ENCODE measurements at places on chromosomes 16 and 17.

DNA sequence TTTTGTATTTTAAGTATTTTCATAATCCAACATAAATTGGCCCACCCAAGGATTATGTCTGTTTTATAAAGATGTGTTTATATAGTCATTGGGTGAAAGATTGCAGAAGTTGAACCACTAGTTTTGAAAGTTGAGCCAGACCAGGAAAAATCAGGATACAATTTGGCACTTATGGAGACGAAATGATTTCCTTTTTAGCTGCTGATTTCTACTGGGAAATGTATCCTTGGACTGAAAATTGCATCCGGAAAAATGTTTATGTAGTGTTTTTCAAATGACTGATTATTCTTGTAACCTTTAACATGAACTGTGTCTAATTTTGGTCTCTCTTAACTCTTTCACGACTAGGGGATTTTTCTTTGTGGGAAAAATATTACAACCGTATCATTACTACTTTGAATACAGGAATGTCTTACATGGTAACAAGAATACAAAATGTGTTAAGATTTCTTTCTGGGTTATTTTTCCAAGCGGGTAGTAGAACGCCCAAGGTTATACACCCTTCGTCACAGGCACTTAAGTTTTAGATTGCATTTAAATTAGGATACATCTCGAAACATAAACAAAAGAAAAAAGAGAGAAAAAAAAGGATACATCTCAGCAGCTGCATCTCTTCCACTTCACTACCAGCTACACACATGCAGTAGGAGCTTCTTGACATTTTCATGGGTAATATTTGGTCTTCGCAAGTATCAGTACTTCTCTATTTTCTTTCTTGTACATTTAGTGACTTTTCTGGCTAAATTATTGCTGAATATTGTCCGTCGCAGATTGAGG lies 273.0 kb upstream of the TBX2 start:
- DNase-seq: no peak

- DNase-seq: no peak
Measured at GRCh38 chr17:51124640-51125503, 4.2 kb upstream of the SPAG9 start.

DNA sequence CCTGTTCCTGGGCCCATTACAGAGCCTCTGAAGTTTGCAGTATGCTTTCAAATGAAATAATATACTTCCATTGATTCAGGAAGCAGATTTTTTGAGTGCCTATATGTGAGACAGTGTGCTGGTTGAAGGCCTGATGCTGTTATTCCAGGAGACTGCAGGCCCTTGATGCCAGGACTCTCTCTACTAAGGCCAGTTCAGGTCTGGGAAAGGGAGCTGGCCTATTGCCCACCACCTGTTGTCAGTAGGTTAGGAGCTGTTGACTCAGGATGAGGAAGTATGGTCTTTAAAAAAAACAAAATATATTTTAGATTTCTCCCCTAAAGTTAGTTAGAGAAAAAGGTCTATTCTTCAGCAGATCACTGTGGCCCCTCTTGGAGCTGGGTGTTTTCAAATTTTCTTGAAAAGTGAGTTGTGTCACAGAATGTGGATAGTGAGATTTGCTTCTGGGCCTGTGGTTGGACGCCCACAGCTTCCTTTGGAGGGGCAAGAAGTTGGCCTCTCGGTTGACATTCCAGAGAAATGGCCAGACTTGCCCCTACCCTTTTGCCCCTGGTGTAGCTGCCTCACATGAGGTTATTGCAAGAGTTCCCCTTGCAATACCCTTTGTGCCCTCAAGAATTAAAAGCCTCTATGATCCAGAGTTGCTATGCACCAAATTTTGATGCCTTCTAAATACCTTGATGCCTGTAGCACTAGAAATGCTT lies 7.9 kb downstream of the ESRP2 start:
- DNase-seq: no peak

GRCh38 chr17:20206068-20206467 lies 196.9 kb downstream of the SPECC1 start:
- no peak for DNase-seq

DNA sequence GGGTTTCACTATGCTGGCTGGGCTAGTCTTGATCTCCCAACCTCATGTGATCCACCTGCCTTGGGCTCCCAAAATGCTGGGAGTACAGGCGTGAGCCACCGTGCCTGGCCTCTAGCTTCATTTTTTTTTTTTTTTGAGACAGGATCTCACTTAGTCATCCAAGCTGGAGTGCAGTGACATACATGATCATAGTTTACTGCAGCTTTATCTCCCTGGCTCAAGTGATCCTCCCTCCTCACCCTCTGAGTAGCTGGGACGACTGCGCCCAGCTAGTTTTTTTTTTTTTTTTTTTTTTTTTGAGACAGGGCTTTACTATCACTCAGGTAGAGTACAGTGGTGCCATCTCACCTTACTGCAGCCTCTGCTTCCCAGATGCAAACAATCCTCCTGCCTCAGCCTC lies 9.7 kb downstream of the RPA1 start:
- no peak for DNase-seq

DNA sequence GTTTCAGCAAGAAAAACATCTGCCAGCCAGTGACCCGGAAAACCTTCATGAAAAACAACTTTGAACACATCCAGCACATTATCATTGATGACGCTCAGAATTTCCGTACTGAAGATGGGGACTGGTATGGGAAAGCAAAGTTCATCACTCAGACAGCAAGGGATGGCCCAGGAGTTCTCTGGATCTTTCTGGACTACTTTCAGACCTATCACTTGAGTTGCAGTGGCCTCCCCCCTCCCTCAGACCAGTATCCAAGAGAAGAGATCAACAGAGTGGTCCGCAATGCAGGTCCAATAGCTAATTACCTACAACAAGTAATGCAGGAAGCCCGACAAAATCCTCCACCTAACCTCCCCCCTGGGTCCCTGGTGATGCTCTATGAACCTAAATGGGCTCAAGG lies 22.2 kb downstream of the SLFN5 start:
- no peak for DNase-seq

GRCh38 chr16:27690608-27691007 lies 140.7 kb downstream of the KATNIP start:
- no peak for DNase-seq

- DNase-seq: no peak
Measured at GRCh38 chr17:35313875-35314409, 59.5 kb downstream of the SLFN11 start.

DNA sequence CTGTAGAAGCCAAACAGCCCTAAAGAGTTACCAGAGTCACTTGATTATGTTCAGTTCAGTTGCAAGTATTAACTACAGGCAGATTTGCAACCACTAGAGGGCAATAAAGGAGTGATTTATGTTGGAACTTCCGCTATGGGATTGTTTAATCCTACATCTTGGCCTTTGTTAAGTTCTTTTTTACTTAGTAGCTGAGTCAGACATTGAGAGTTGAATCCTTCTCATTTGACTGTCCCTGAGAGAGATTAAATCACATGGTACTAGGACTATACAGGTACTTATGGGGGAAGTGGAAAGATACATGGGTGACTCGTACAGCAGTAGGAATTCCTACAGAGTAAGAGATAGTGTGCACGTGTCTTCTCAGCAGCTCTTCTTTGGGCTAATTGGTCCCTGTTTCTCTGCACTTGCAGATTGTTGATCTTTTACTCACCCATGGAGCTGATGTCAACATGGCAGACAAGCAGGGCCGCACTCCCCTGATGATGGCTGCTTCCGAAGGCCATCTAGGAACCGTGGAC lies 40.3 kb downstream of the CYB561 start:
- peak; percentile 71 for DNase-seq

DNA sequence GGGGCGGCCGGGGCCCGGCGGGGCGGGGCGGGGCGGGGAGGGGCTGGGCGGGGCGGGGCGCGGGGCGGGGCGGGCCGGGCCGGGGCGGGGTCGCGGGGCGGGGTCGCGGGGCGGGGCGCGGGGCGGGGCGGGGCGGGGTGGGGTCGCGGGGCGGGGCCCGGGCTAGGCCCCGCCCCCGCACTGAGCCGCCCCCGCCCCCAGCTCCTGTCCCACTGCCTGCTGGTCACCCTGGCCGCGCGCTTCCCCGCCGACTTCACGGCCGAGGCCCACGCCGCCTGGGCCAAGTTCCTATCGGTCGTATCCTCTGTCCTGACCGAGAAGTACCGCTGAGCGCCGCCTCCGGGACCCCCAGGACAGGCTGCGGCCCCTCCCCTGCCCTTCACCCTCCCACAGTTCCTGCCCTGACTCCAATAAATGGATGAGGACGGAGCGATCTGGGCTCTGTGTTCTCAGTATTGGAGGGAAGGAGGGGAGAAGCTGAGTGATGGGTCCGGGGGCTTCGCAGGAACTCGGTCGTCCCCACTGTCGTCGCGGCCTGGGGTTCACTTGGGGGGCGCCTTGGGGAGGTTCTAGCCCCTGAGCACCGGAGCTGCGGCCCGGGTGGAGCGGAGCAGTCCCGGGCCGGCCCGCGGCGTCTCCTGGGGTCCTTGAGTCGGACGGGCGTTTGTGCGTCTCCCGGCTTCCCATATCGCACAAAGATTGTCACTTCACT lies 795 bp upstream of the HBM start:
- DNase-seq: no peak

GRCh38 chr16:84774810-84775209 lies 45.0 kb upstream of the CRISPLD2 start:
- peak; percentile 68 for DNase-seq

DNA sequence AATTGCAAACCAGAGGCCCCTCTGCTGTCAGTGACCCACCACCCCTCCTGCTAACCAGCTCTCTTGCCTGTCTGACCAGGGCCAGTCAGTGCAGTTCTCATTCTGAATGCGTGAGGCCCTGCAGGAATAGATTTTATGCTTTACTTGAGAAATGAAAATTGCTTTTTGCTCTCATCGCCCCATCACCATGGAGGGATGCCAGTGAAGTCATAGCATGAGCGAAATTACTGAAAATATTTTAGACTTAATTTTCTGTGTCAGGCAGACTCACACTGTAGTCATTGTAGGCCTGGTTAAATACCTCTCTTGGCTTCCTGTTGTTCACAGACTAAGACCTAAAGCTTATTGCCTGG lies 490.5 kb upstream of the CDH5 start:
- peak; percentile 16 for DNase-seq

DNA sequence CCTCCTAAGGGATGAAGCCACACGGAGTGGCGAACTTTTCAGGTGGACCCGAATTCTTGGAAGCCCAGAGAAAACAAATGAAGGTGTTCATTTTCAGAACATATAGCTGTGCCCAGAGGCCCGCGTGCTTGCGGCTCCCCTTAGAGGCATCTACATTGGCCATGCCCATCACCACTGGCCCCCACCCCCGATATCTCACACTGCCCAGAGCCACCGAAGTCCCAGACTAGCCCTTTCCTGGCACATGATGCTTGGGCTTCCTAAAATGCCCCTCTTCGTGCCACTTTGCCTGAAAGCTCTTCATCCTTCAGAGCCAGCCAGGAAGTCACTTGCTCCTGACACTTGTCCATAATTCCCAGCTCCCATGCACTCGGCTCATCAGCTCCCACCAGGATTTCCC lies 2.1 kb upstream of the HEXIM1 start:
- no peak for DNase-seq

DNA sequence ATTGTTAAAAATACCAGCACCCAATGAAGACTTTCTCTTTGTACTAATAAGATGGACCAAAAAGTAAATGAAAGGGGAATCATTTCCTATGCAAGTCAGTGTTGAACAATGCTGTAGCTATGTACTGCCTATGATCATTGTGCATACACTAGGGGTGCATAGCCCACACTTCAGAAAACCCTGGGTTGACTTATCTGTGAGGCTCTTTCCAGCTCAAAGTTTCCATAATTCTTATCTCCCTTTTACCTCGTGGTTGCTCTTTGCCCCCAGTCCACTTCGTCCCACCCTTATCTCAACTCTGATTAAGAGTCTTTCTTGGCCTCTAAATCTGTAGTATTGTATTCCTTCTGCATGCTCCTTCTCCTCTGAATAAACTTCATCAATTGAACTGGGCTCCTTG lies 336.8 kb downstream of the SHISA9 start:
- no peak for DNase-seq

GRCh38 chr17:28842282-28843012 lies at the start of gene FAM222B:
TSS of gene FAM222B (minus strand) at chr17:28842790. CDS start at chr17:28766667, 76,123 bp downstream.
- DNase-seq: no peak

DNA sequence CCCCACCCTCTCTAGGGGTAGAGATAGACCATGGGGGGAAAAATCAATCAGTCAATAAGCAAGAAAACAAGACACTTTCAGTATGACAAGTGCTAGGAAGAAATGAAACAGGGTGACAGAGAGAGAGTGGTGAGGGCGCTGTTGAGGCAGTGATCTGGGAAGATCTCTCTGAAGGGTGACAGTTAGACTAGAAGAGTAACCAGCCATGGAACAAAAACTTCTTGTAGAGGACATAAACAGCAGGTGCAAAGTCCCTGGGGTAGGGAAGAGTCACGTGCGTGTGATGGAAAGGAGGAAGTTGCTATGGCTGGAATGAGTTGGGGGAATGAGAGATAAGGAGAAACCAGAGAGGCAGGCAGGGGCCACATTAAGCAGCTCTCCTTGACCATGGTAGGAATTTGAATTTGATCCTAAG lies 16.8 kb upstream of the EMP2 start:
- no peak for DNase-seq

DNA sequence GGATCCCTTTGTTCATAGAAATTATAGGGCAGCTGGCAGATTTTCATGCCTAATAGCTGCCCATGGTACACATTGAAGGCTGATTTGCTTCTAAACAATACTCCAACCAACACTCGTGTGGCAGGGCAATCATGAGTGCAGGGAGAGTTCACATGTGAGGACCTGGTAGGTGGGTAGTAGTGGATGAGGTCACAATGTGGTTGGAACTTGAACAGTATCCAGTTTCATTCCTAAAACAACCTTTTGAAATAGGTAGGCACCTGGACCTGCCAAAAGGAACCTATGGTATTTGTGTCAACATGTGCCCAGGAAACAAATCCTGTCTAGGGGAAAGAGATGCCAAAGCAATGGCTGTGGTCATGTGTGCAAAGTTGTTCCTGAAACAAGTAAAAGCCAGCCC lies 32.8 kb downstream of the CCL4 start:
- no peak for DNase-seq

- DNase-seq: peak; percentile 46
Measured at GRCh38 chr17:50094243-50094752, 853 bp upstream of the PDK2 start.

DNA sequence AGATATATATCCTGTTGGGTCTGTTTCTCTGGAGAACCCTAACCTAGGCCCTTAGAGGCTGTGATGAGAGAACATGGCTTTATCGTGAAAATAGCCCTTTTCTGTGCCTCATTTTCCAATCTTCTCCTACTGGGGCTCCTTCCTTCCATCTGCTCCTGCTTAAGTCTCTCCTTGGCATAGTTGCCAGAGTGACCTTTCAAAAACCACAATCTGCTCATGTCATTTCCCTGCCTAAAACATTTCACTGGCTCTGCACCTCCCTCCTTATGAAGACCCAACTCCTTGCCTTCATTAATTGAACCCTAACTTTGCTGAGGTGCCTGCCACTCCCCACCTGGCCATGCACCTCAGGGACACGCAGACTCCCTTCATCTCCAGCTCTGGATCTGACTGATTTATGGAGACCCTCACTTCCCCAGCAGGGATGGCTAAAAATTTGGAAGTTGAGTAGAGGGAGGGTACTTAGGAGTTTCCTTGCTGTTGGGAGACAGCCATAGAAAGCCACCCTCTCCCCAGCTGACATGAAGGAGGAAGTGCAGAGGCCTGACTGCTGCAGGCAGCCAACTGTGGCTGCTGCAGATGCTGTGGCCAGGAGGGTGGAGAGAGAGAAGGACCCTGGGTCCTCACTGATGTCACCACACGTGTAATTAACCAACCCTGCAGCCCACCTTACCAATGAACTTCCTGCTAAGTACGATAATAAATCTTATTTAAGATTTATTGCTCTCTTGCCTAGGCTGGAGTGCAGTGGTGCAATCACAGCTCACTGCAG lies 6.3 kb upstream of the GGA2 start:
- no peak for DNase-seq
